ENCODE measurements at places on chromosomes 7 and 10.

- no peak for DNase-seq
These were observed 4.6 kb downstream of the SPAM1 start for GRCh38 chr7:123929655-123930054.

GRCh38 chr10:102669206-102670064 lies 25.2 kb downstream of the TRIM8 start:
- DNase-seq: no peak

GRCh38 chr7:122845286-122845685 lies 41.0 kb downstream of the CADPS2 start:
- no peak for DNase-seq

DNA sequence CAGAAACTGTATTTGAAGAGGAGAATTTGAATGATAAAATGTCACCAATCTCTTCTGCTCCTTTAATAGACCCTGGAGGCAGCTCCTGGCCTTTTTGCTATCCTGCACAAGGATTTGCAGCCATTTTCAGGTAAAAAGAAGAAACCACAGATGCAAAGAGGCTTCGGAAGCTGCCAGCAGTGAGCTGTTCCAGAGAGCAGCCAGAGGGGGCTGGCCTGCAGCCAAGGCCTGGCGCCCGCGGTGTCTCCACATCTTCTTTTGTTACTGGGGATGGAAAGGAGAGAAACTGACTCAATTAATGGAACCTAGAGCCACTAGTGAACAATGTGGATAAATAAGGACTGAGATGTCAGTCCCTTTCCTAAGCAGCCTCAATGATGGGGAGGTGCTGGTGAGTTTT lies 23.9 kb upstream of the GPR26 start:
- no peak for DNase-seq

Measured in spinal cord (tissue), 10 donors.